ENCODE measurements at places on chromosomes 7 and 10.

- no peak for DNase-seq
These were observed 175.0 kb downstream of the OTUD1 start for GRCh38 chr10:23613900-23614299.

DNA sequence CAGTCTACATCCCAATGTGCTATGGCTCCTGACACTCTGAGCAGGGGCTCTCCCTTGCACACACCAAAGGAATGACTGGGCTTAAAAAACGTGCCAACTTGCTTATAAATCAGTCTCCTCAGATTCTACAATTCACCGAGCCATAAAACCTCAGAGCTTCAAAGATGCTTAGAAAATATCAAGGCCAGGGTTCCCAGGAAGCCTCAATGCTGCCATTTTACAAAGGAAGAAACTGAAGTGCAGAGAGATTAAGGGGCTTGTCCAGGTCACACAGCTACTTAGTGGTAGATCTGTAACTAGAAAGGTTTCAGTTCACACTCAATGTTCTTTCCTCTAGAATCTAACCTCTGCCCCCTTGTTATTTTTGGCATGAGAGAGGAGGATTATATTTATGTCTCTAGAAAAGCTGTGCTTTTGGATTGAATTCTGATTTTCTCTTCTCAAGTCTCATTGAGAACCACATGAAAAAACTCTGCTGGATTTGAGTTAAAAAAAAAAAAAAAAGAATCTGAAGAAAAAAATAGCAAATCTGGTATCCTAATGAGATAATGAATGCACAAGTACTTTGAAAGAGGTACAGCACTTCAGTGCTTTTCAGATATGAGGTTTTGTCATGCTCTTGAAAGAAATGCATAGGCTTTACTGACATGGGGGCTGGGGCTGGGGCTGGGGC, 22.3 kb upstream of the TSPAN33 start:
- DNase-seq = no peak

DNA sequence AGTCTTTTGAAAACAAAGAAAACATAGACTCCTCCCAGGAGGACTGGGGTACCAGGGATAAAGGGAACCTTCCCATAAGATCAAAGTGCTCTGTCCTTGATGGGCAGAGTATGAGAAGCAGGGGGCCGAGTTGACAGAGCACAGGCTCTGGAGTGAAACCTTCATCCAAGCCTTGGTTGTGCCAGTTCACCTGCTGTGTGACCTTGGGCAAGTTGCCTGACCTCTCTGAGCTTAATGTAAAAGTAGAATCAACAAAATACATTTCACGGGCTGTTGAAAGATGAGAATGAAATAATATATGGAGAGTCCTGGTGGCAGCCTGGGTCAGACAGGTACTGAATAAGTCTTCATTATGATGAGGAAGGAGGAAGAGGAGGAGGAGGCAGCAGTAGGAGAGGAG, 69.9 kb downstream of the SLIT1 start:
- no peak for DNase-seq

GRCh38 chr7:91883676-91884362, 3.3 kb upstream of the MTERF1 start:
- no peak for DNase-seq

GRCh38 chr7:28784171-28784902, 173.8 kb downstream of the TRIL start:
- no peak for DNase-seq

DNA sequence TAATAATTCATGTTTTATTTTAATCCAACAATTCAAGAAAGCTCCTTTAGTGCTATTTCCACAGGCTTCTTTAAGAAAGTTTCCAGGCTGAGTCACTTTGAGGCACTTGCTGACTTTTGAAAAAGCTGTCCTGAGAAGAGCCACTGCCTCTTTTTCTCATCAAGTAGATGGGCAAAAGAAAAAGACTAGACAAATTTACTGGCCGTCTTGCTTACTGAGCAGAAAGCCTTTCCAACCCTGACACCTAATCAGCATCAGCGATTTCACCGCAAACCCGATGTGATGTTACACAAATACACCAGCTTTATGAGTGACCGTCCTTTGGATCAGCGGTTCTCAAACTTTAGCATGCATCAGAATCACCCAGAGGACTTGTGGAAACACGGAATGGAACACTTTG, 24.3 kb downstream of the CTTNBP2 start:
- no peak for DNase-seq

GRCh38 chr10:81403451-81403850, 471.5 kb upstream of the NRG3 start:
- DNase-seq = no peak

DNA sequence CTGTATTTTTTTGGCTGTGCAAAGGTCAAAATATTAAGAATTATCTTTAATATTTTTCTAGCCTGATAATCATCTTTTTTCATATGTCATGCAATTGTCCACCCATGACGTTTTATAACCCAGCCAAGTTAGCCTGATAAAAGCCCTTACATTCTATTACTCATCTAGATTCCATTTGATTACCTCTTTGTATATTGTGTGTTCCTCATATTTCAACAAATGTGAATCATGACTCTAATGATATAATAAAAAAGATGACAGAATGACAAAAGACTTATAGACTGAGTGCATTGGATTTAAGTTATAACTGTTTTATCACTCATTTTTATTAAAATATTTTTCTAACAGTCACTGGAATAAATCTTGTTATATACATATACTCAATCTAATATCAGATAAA, 1560.0 kb upstream of the LRRTM3 start:
- DNase-seq = no peak

DNA sequence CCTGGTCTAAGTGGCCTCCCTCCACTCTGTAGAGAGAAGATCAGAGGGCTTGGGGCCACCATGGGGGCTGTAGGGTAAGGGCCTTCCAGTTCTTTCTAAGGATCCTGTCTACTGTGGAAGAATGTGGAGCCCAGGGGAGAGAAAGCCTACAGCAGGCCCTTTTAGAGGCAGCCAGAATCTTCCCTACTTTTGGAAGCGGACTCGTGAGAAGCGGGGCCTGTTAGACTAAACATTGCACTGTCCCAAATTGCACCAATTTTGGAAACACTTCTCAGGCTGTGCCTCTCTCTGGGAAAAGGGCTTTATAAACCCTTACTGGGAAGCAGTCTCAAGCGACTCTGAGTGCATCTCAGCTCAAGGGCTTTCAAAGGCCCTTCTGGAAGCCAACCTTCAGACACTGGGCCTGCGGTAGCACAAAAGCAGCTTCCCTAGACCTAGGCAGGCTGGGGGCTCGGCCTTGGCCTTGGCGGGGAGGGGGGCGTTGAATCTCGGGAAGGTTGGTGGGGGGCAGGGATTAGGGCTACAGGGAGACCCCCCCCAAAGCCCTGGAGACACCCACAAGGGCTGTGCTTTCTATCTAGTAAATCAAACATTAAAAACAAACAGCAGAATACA, 298.1 kb downstream of the GFRA1 start:
- DNase-seq = no peak

DNA sequence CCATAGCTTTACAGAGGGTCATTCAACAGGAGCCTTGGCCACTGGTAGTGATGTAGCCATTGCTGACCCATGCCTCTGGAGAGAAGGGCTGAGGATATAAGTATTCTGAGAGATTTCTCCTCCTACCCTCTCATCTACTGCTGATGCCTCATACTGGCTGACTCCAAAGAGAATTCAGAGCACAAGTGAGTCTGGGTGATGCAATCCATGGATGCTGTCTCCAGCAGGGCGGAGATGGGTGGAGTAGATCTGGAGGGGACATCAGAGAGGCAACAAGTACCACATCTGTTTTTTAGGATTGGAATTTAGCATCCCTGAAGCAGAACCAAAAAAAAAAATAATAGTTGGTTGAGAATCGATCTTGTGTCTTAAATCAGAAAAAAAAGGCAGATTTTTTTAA, 705.7 kb upstream of the CELF2 start:
- no peak for DNase-seq

DNA sequence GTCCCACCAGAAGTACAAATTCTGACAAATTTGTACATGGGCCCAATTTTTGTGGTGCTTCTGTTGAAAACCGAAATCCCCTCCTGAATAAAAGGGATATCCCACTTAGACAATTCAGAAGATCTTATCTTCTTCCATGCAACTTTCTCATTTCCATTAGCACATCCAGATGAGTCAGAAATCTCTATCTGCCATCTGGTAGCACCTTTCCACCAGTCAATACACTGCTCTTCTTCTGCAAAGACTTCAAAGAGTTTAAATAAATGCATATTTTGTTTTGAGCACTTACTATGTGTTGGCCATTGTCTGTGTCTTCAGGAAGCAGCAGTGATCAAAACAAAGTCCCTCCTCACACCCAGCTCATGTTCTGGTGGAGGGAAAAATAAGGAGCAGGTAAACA, 12.7 kb upstream of the KLF6 start:
- DNase-seq = no peak

GRCh38 chr10:6721480-6721879, 141.4 kb upstream of the PRKCQ start:
- no peak for DNase-seq

DNA sequence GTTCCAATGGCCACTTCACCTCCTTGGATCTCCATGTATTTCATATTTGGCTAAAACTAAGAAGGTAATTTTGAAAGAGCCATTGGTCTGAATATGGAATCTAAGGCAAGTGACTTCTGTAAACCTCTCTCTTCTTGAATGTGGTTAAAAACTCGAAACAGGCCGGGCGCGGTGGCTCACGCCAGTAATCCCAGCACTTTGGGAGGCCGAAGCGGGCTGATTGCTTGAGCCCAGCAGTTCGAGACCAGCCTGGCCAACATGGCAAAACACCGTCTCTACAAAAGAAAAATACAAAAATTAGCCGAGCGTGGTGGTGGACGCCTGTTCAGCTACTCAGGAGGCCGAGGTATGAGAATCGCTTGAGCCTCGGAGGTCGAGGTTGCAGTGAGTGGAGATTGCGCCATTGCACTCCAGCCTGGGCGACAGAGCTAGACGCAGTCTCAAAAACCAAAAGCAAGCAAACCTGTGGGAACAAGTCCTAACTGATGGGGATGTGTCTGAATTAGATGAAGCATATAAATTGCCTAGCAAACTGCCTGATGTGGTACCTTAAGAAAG, 2.2 kb downstream of the LANCL2 start:
- DNase-seq = no peak

GRCh38 chr7:72924386-72924732, 536 bp upstream of the POM121 start:
- no peak for DNase-seq

- no peak for DNase-seq
These were observed 36.7 kb downstream of the IRF5 start for GRCh38 chr7:128974241-128974934.

- no peak for DNase-seq
These were observed 58.1 kb downstream of the UNCX start for GRCh38 chr7:1290679-1291356.

DNA sequence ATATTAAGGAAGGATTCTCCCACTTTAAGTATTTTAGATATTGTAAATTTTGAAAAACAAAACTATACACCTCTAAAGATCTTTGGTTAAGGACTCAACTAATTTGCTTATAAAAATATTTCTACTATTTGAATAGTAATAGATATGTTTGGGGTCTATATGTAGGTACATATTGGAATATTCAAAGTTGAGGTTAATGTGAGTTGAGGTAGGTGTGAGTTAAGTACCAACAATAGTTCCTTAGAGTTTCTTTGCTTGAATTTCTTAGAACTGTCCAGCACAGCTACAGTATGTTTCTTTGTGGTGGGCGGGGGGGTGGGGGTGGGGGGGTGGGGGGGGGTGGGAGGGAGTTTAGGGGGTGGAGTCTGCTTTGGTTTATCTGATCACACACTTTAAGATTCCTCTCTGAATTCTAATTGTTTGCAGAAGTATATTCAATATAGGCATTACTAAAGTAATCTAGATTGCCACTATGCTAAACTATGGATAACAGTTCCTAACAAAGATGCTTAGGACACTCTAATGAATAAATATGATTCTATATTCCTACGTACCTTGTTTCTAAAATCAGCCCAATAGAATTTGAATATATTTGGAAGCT, 2.1 kb downstream of the GRM3 start:
- DNase-seq = no peak

- no peak for DNase-seq
These were observed 27.0 kb downstream of the BLNK start for GRCh38 chr10:96244354-96244753.

GRCh38 chr10:19815731-19816410, 361 bp upstream of the PLXDC2 start:
- DNase-seq = no peak

- DNase-seq = no peak
These were observed 20.2 kb downstream of the RAMP3 start for GRCh38 chr7:45177801-45178200.

- no peak for DNase-seq
These were observed 48.9 kb upstream of the PDZD8 start for GRCh38 chr10:117424171-117424570.

DNA sequence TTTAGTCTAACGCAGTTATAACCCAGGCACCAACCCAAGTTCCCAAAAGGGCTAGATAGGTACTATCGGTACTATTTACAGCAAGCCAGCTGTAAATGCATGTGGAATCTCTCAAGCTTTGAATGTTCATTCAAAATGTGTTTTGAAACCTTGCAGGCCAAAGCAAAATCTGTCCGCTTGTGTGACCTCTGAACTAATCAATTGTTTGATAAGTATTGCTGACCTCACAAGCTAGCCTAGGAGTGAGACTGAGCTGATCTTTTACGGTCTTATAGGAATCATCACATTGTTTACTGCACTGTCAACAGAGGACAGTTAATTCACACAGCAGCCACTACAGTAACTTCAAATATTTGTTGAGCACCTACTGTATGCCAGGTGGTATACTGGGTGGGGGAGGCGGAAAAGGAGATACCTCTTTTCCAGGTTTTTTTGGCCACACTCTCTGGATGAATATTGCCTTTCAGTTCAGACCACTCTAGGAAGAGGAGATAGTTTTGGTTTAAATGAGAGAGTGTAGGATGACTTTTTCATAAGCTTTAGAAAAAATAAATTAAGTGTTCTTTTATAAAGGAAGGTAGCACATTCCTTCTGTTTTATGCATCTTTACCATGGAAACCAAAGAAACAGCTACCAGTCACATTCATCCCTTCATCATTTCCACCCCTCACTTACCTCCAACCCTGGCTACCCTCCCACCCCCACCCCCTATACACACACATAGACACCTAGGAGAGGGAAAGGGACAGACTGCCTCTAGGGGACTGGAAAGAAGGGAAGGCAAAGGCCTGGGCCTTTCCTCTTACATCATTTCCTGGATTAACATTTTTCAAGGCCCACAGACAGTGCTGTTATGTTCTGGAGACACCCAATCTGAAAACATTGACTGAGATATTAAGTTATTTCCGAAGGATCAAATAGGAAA, 2.4 kb downstream of the PAPSS2 start:
- no peak for DNase-seq
